AG04449 (cell line): ENCODE measurements at places on chromosomes 12 and 14.
A peak's percentile ranks its signal among the peaks of the same experiment; 100 is the strongest.

DNA sequence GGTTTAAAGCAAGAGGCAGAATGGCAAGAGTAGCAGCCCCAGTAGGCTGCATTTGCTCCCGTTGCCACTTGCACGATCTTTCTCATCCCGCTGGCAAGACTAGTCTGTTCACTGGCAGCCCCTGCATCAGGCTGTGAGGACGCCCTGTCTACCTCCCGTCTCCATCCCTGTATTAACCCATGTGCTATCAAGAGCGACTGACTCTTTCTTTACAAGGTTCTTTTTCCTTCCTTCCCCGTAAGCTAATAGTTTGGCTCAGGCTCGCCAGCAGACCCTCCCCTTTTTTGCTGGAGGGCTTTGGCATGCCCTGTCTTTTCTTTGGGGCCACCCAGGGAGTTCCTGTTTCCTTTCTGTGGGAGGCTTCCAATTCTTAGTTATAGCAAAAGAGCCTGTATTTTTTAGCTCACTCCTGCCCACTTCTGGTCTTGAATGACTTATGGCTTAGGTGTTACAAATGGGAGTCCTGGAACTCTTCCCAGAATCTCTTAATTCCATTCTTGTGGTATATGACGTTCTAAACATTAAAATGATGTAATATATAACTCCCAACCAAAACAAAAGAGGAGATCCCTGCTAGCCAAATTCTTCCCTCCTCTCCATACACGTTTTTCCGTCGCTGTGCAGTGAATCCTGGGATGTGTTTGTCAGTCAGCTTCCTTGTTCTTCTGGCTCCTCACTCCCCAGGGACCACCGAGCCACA lies 149.0 kb downstream of the PRKCH start:
- peak; percentile 90 for DNase-seq

DNA sequence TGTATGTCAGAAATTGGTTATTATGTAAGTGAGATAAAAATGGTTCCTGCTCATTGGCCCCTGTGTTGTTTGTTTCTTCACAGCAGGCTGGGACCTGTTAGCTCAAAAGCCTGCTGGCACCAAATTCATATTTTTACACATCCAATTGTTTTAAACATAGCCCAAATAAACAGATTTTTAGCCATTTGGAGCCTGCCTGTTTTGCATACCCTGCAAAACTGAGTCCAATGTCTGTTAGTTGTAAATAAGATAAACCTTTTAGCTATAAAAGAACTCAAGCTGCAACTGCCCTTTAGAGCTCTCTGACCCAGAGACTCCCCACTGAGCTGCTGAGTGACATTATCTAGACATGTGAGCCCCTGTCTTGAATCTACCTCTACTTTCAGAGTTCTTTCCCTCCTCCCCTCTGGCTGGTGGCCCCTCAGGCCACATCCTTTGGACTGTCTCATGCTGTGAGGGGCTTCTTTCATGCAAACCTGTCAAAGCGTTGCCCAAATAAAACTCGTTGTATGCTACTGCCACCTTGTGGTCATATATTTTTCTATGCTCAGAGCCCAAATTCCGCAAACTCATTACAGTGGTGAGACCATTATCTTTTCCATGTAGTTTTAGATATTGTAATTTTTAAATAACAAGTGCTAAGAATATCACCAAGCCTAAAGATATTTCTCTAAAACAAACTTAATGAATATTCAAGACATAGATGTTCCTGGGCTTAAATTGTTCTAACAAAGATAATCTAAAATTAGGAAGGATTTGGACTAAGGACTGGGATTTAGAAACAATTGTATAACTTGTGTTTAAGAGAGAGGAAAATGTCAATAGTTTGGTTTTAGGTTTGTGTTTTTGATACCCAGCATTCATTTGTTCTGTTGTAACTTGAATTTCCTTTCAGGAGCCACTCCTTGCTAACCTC lies 337.9 kb downstream of the AACS start:
- DNase-seq: no peak

- DNase-seq: no peak
Observed at GRCh38 chr12:103851127-103851526, 10.1 kb upstream of the NT5DC3 start.

GRCh38 chr14:21307637-21308036 lies 27.8 kb downstream of the RPGRIP1 start:
- DNase-seq: no peak

DNA sequence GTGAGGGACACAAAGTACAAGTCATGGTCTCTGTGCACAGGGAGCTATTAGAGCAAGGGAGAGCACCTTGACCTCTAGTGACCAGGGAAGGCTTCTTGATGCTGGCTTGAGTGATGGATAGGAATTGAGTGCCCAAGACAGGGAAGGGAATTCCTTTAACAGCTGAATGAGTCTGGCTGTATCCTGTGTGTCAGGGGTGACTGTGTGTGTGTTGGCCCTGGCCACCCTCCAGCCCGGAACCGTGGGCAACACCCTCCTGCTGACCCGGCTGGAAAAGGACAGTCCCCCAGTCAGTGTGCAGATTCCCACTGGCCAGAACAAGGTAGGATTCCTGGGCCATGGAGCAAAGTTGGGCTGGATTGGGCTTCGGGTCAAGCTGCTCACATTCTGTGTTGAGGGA lies 5.5 kb upstream of the PFDN5 start:
- no peak for DNase-seq

DNA sequence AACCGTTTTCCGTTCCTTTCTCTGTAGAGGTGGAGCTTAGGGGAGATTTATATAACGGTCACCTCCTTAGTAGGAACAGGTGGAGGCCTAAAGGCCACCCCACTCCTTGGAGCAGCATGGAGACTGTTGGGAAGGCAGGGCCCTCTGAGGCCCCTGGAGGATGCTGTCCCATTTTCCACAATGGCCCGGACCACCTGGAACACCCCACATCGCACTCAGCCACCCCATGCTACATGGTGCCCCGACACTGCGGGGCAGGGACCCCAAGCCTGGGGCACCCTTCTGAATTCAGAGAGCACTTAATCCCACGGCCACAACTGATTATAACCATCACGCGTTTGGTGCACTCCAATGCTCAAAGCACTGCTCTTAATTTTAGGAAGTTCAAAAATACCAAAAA lies 41.4 kb downstream of the C14orf132 start:
- no peak for DNase-seq

DNA sequence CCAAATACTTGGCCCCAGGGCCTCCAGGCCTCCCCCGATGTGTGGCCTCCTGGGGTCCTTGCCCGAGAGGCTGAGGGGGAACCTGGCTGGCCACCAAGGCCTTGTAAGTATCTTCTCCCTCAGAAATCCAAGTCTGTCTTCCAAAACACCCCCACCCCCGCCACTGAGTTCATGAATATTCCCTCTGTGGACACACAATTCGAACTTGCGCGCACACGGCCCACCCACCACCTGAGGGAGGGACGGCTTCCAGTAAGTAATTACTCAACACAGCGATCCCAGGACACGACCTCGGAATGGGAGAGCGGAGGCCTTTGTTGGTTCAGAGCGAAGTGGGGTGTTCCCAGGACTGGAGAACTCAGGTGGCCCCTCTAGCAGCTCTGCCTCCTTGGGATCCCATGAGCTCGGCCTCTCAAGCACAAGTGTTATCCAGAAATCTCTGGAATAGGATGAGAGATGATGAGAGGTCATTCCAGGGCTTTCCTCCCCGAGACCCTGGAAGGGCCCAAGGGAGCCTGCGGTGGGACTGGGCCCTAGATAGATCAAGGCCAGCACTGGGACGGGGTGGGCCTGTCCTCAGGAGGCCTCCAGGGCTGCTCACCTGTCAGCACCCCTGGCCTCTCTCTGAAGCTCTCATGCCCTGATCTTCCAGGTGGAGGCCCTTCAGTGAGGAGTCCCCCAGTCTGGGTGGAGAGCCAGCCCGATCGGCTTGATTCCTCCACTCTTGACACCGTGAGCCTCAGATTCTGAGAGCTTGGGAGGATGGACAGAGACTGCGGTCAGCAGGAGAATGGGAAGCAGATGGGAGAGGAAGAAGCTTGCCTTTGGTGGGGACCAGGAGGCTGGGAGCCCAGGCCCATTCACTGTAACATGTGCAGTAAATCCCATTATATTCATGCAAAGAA lies 219.0 kb upstream of the RTL1 start:
- DNase-seq: no peak

DNA sequence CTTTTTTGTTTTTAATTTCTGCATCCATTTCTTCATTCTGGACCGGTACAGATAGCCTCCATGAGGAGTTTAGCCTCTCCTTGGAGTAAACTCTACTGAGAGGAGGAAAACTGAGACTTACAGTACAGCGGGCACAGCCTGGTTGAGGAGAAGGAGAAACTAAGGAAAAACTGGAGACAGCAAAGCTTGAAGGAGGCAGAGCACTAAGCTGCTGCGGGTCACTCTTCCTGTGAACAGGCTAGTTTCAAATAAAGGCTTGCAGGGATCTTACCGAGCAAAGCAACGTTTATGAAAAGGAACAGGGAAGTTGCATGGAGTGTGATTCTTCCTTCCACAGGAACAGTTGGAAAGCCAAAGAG lies 348 bp upstream of the SSTR1 start:
- DNase-seq: no peak

DNA sequence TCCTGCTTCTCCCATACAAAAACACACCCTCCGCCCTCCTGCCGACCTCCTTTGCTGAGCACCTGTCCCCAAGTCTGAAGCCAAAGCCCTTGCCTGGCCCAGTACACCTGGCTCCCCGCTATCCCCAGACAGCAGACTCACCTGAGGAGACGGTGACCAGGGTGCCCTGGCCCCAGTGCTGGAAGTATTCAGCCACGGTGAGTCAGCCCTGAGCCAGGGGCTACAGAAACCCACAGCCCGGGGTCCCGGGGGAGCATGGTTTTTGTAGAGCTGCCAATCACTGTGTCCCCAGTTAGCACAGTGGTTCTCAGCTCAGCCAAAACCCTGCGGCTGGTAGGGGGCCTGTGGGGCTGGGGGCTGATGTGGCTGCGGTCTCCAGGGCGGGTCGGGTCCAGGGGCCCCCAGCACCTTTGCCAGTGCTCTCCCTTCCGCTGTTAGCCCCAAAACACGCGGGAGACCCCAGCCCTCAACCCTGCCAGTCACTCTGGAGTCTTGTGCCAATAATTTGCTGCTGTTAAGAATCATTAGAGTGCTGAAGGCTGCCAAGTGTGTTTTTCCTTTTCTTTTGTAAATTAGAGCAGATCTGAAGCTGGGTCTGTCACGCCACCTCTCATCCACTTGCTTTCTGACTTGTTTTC lies 339.0 kb downstream of the TMEM121 start:
- DNase-seq: no peak

GRCh38 chr12:128687851-128688250 lies 135.9 kb downstream of the SLC15A4 start:
- no peak for DNase-seq

- no peak for DNase-seq
Observed at GRCh38 chr14:49480053-49480760, 106.0 kb downstream of the RPS29 start.

DNA sequence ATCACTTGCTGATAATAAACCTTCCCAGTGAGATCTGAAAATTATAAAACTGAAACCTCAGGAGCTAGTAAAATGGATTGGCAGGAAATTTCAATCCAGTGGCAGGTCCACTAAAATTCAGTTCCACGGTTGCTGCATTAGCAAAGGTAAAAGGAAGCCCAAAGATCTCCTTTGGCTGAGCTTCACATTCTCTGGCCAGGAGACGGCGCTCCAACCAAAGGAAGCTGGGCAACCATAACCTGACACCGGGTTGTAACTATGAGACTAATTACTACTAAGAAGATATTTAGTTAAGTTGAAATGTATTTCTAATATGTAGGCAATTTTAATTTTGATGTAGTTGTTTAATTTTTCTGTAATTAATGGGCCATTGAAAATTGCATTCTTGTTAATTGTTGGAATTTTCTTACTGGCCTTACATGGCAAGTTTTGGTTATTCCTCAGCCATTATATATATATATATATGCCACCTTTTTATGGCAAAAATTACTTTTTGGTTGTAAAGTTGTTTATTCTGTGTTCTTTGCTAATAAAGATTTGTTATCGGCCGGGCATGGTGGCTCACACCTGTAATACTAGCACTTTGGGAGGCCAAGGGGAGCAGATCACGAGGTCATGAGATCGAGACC lies 17.0 kb downstream of the OR8S1 start:
- DNase-seq: no peak

- no peak for DNase-seq
Observed at GRCh38 chr12:47754126-47754525, 4.6 kb downstream of the RAPGEF3 start.

- DNase-seq: no peak
Observed at GRCh38 chr12:107990325-107990724, 138.8 kb upstream of the WSCD2 start.

- DNase-seq: no peak
Observed at GRCh38 chr12:106197906-106198623, 49.8 kb downstream of the CKAP4 start.

- no peak for DNase-seq
Observed at GRCh38 chr14:53894456-53894855, 62.2 kb downstream of the BMP4 start.

- no peak for DNase-seq
Observed at GRCh38 chr14:87184180-87184579, 808.8 kb downstream of the GALC start.

DNA sequence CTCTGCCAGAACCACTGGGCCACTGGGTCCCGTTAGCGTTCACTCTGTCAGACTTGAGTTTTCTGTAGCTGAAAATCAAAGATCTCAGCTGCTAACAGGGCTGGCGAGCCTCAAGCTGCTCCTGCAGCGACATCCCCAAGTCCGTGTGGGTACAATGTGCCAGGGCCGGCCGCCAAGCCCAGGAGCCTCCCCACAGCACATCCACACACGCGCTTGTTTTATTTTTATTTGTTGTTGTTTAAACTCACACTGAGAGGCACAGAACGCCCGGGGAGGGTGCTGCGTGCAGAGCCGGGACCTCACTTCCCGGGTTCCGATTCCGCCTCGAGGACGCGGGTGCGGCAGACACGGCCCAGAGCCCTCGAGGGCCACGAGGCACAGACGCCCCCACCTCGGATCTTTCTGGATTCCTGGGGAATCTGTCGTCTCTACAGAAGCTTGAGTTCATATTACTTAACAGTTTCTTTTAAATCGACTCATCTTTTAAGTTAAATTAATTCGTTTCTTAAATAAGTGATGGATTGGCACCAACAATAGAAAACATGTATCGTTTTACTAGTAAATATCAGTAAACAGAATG lies 9.3 kb downstream of the GALNT9 start:
- DNase-seq: no peak

- no peak for DNase-seq
Observed at GRCh38 chr12:127306604-127307215, 960.3 kb upstream of the TMEM132C start.

GRCh38 chr12:26226629-26227360 lies 31.4 kb downstream of the SSPN start:
- no peak for DNase-seq
